ENCODE measurements at places on chromosomes 11 and 22. TPM values are rescaled to one million over a fixed set of nuclear protein-coding genes. Genes with fewer than 3 reads are reported as not detected.

- H3K27me3 ChIP-seq: peaks cover 2% of the 10 kb centered on the region
- no peak overlapping the region for H3K4me3 ChIP-seq
- DNase-seq: no peak
- H3K4me1 ChIP-seq: no peaks in the 10 kb centered on the region
- no peak overlapping the region for H3K27ac ChIP-seq
Observed at GRCh38 chr11:132866783-132867545, 665.3 kb downstream of the OPCML start.

DNA sequence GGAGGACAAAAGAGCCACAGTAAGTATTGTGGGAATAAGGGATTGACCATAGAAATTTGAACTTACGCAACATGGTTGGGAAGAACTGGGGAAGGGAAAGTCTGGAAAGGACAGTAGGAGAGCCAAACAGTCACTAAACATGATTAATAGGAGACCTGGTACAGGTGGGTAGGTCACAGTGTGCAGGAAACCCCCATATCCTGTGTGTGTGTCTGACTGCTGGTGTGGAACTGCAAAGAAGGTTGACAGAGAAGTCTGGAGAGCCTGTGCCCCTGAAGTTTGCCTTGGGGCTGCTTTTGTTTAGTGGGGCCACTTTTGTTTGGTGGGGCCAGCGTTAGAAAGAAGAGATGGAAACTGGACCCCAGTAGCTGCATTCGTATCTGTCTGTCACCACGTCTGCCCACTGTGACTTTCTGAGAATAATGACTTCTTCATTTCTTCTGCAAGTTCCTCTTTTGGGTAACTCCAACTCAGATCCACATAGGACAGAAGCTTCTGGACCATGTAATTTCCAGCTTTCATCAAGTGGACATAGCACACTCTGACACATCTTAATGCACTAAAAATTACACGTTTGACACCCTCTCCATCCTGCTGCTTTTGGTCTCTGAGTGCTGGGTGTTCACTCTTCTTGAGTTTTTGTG lies 126.8 kb upstream of the RAG2 start:
- H3K27ac ChIP-seq: no peak overlapping the region
- H3K4me3 ChIP-seq: no peak overlapping the region
- no peaks in the 10 kb centered on the region for H3K4me1 ChIP-seq
- DNase-seq: no peak
- no peaks in the 10 kb centered on the region for H3K27me3 ChIP-seq

- DNase-seq: no peak
- H3K36me3 ChIP-seq: no peaks in the 10 kb centered on the region
- H3K4me3 ChIP-seq: no peak overlapping the region
- H3K4me1 ChIP-seq: peaks cover 1% of the 10 kb centered on the region
Observed at GRCh38 chr22:45212306-45212709, 28.4 kb downstream of the KIAA0930 start.

GRCh38 chr11:12631651-12632050 lies 42.6 kb upstream of the TEAD1 start:
- H3K27ac ChIP-seq: no peak overlapping the region
- H3K27me3 ChIP-seq: peaks cover 6% of the 10 kb centered on the region
- H3K4me3 ChIP-seq: no peak overlapping the region
- no peaks in the 10 kb centered on the region for H3K36me3 ChIP-seq
- no peaks in the 10 kb centered on the region for H3K4me1 ChIP-seq
- DNase-seq: no peak

DNA sequence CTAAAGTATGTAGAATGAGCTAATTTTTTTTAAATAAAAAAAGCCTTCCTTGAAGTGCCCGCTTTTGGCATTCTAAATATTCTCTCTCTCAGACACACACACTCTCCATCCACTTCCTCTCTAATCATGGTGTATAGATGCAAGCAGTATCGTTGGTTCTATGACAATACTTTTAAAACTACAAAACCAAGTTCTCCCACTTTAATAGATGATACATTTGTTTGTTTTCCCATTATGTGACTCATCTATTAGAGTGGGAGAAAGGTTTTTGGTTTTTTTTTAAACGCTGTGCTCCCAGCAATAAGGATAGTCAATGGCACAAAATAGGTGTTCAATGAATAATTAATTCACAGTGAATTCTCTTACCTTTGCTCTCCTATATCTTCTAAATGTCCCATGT lies 44.6 kb downstream of the FZD4 start:
- H3K4me1 ChIP-seq: no peaks in the 10 kb centered on the region
- H3K27ac ChIP-seq: no peak overlapping the region
- H3K4me3 ChIP-seq: no peak overlapping the region
- no peaks in the 10 kb centered on the region for H3K36me3 ChIP-seq
- DNase-seq: no peak

Gene OR8A1
- not detected for total RNA-seq

Measured in activated naive CD8-positive, alpha-beta T cell treated with anti-CD3 and anti-CD28 coated beads, Interleukin-2, amount 10 ng/mL, durations not matched to agents 7 days and 5 days (primary cell).